ENCODE measurements at places on chromosomes 7 and 10.
A peak's percentile ranks its signal among the peaks of the same experiment; 100 is the strongest.

GRCh38 chr10:11823122-11823988 lies at the start of gene PROSER2:
PROSER2 (plus strand) TSS chr10:11823356; CDS start chr10:11852078, 28,722 bp downstream.
- no peak for DNase-seq

DNA sequence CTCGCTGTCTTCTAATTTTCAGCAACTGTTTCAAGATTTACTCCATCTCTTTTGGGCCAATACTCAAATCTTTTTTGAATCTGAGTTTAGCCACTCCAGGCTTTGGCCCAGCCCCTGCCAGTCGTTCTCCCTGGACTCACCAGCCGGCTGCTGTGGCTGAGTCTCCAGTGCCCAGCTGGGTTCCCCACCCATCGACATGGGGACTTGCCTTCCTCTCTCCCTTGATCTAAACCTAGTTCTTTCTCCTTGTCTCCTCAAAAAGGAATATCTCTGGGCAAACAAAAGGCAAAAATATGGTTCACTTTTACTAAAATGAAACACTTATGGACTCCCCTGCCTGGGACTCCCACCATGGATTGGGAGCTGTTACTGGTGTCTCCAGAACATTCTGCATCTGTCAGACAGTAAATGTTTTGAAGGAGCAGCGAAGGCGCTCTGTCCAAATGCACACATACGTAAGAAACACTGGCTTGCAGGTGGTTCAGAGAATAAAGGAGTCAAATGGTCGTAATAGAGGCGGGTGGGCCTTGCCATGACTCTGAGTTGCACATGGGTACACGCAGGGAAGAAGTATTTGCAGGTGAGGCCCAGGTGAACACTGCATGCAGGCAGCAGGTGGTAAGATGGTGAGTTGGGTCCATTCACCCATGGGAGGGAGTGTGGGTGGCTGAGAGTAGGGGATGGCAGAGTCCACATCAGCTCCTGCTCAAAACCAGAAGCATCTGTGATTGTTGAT lies 35.5 kb upstream of the HABP2 start:
- DNase-seq, result no peak

DNA sequence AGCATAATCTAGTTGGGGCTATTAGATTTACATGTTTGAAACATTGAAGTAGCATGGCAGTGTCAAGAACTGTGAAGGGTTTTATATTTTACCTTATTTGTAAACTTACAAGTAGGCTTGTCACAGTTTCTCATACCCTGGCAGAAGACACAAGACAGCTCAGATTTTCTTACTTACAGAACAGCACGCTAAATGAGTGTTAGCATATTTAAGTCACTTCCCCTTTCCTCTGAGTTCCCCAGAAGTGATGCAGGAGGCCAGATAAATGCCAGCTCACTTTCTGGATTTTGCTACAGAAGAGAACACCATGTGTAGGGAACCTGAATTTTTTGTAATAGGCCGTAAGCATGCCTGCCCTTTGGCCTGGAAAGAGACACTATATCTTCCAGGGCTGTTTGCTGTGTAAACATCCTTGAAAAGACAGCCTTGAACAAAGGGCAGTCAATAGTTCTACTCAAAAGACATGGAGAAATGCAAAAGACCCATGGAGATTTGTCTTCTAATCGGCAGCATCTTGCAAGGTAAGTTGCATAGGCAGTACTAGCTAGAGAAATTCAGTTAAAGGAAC lies 279.1 kb downstream of the PHF14 start:
- DNase-seq, result no peak

- no peak for DNase-seq
Observed at GRCh38 chr7:33764752-33765451, 140.4 kb upstream of the BMPER start.

GRCh38 chr10:21172930-21173801 lies 276.1 kb upstream of the NEBL start:
- no peak for DNase-seq

DNA sequence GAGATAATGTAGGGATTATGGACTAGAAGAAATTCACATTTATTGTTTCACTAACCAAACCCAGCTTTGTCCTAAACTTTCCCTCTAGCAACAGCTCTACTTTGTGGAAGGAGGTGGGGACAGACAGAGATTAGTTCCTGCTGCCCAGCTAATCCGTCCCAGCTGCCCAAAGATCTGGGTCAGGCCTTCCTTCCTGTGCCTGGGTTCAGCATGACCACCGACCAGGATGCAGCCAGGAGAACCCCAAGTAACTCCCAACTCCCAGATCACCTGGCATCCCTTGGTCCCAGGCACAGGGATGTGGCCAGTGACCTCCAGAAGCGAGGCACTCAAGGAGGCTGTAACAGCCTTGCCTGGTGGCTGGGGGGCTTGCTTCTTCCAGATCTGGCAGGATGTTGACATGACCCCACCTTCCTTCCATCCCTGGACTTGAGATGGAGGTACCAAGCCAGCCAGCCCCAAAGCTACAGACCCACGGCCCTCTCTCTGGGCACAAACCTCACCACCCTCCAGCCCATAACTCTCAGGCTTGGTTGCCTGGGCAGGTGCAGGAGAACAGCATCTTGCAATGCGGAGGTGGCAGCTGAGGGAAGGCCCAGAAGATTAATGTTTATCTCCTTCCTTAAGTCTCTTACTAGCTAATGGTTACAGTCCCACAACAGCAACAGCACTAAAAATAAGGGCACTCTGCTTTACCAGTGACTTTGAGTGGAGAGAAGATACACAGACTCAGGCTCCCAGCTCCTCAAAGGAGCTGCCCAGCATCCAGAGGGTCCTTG lies 11.1 kb downstream of the CAMK2G start:
- DNase-seq, result no peak

DNA sequence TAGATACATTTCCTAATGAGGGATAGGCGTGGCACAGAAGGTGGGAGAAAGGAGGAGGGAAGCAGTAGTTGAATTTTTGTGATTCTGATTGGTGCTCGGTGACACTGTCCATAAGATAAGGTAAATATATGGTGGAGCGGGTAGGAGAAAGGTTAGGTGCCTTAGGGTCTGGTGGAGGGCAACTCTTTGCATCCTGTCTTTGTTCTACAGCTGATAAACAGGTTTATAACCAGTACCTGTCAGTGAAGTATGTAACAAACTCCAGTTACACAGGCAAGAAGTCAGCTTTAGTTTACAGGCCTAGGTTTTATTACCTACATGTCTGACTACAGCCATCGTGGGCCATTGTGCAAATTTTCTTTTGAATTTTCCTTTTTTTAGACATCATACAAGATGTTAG lies 10.9 kb upstream of the FAM180A start:
- DNase-seq, result no peak

- DNase-seq, result no peak
Observed at GRCh38 chr10:131166486-131166885, 145.0 kb downstream of the TCERG1L start.

GRCh38 chr10:109820620-109821405 lies 102.5 kb downstream of the XPNPEP1 start:
- DNase-seq, result no peak

DNA sequence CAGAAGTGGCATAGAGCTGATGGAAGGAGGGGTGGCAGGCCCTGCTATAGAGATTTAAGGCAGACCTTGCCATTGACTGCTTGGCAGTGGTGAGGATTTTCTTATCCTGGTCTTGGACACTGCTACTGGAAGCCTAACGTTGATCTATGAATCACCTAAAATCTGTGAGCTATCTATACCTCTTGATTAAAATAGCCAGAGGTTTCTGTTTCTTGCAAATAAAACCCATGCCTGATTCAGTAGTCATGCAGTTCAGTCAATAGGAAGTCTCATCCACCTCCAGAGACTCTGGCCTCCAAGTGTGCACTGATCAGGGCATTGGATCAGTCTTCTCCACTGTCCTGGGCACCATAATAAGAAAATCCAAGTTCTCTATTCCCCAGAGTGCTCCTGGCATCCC lies 286.5 kb downstream of the PTEN start:
- DNase-seq, result no peak

DNA sequence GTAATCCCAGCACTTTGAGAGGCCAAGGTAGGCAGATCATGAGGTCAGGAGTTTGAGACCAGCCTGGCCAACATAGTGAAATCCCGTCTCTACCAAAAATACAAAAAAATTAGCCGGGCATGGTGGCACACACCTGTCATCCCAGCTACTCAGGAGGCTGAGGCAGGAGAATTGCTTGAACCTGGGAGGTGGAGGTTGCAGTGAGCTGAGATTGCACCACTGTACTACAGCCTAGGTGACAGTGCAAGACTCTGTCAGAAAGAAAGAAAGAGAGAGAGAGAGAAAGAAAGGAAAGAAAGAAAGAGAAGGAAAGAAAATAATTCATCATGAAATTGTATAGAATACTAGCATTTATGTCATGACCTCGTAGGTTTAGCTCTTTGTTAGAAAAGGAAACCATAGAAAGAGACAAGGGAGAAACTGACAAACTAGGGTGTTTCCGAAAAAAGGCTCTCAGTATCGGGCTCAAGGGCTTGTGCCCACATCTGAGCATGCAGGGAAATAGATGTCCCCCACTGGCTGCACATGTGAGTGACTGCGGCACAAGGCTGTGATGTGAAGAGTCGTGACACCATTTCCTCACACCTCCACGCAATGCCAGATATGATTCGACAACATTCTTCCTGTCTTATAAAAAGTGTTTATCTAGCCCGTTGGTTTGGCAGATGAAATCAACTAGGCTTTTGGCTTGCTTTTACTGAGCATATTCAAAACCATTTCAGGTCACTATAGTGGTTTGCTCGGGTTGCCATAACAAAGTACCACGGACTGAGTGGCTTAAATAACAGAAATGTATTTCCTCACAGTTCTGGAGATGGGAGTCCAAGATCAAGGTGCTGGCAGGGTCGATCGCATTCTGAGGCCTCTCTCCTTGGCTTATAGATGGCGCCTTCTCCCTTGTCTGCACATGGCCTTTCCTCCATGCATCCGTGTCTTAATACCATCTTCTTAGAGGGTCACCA lies 2.0 kb downstream of the SRGN start:
- peak; percentile 55 for DNase-seq

GRCh38 chr7:101816595-101817470 lies 593 bp upstream of the CUX1 start:
- no peak for DNase-seq

- no peak for DNase-seq
Observed at GRCh38 chr10:30389543-30389942, 40.5 kb upstream of the MTPAP start.

DNA sequence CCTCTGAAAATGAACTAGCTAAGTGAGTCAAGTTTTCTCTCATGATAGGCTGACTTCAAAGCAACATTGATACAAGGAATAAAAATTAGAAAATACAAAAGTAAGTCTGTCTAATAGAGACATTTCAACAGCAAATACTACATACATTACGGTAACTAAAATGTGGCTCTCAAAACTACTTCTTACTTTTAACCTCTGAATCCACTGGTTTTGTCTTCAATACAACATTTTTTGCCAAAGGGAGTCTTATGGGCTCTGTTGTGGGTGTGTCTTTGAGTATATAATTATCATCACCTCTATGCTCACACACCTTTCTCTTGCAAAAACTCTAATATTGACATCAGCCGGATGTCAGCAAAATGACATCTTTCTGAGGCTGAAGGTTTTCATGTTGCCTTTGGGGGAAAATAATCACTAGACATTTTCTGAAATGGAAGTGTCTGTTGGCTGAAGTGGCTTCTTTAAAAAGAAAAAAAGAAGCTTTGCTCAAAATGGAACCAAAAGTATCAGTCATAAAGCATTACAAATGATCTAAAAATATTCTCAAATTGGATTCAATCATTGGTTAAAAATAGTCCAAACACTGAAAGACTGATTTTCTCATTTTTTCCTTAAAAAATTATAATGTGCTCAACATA lies 41.8 kb upstream of the FAM133B start:
- no peak for DNase-seq

GRCh38 chr10:71912431-71912830 lies 51.8 kb upstream of the CHST3 start:
- DNase-seq, result no peak

- DNase-seq, result no peak
Observed at GRCh38 chr7:83970081-83970480, 224.5 kb downstream of the SEMA3A start.
